Activated T-cell treated with anti-CD3 and anti-CD28 coated beads for 1 hour (primary cell): ENCODE measurements at places on chromosomes 1 and 21.

DNA sequence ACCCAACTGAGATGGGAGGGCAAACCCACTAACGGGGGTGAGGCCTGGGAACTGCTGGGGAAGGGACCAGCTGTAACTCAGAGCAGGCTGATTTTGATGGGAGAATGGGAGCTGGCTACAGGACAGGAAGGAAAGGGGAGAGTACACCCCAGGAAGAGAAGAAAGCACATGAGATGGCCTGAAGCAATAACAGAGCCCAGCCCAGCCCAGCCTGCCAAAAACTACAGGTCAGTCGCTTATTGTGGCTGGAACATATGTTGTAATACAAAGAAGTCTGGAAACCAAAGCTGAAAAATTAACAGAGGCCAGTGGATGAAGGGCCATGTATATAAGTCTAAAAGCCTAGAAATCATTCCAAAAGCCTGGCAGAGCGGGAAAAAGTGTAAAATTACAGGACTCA, 1.6 kb downstream of the ITLN2 start:
- DNase-seq = no peak

DNA sequence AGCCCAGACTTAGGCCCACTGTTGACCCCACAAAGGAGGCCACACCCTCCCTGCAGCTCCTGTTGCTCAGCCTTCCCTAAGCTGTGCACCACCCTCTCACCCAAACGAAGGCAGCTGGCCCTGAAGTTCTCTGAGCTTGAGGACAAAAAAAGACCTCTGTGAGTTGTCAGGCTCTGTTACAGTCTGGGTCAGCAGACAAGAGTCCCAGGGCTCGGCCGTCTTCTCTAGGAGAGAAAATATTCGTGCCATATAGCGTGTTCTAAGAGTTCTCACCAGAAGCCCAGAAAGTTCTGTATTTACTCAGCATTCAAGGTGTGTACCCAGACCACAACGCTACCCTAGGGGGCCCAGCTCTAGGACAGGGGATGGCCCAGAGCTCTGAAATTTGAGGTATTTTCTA, 25.5 kb upstream of the LYST start:
- DNase-seq = no peak

GRCh38 chr1:38431535-38432376, 385.2 kb upstream of the POU3F1 start:
- DNase-seq = no peak

- no peak for DNase-seq
Measured at GRCh38 chr1:156128654-156129597, 14.4 kb downstream of the LMNA start.

DNA sequence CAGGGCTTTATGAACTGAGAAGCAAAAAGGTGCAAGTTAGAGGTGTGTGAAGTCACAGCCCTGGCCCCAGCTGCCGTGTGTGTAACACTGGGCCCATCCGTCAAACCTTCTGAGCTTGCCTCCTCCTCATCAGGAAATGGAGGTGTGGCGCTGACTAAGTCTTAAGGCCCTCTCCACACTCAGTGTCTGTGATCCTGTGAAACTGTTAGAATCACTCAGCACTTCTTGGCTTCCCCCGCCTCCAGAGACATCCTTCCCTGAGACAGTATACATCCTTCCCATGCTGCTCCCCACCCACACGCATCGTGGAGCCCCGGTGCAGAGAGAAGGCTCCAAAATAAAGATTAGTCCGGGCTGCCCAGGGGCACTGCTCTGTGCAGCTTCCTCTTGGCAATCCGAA, 33.3 kb downstream of the LRP8 start:
- no peak for DNase-seq

DNA sequence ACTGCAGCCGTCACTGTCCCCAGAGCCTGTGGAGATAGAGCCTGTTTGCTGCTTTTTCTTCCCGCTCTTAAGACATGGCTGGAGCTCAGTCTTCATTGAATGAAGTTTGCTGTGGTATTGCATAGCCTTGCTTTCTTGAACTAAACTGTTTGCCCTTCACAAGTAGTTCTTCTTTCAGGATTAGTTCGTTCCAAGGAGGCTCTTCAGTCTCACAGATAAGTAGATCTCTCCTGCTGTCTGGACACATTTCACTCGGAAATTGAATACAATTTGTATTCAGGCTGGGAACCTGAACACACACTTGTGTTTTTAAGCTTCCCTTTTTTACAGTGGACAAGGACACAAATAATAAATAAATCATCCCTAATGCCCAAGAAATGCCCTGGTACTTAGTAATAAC, 34.7 kb downstream of the IFNAR1 start:
- no peak for DNase-seq

GRCh38 chr1:53127546-53127945, 14.9 kb downstream of the SLC1A7 start:
- no peak for DNase-seq

DNA sequence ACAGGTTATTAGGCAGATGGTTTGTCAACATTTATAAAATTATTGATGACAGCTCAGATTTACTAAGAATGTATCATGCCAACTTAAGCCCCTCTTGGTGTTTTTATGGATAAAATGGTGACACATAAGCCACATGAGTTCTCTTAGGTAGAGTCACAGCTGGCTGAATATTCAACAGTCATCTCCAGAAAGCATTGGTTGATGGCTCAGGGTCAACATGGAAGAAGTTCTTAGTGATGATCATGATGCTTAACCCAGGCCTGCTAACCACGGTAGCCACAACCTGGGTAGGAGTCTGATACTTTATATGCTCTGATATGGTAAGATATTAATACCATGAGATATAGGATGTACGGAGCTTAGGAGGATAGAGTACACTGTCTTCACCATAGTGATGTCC, 46.4 kb upstream of the SIPA1L2 start:
- no peak for DNase-seq

DNA sequence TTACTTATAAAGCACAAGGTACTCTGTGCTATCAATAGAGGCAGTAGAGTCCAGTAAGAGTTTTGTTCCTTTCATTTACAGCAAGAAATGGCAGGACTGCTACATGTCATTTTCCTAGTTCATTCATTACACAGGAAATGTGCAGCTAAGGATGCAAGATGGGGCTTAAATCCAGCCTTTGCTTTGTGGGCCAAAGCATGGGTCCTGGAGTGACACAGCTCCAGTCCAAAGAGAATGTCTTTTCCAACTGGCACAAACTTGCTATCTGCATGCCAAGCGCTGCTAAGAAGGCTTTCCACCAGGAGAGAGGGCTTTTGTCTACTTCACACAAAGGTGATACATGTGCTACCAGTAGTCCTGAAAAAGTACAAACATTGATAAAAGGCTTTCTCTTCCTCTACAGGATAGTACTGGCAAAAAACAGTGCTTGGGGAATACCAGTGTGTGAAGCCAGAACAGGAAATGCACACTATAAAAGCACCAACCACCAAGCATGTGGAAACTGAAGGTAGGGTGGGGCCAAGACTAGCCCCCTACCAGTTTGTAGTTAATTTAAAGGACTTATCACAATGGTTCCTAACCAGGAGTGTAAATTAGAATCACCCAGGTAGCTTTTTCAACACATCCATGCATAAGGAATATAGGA, 68.7 kb downstream of the ARID4B start:
- no peak for DNase-seq

DNA sequence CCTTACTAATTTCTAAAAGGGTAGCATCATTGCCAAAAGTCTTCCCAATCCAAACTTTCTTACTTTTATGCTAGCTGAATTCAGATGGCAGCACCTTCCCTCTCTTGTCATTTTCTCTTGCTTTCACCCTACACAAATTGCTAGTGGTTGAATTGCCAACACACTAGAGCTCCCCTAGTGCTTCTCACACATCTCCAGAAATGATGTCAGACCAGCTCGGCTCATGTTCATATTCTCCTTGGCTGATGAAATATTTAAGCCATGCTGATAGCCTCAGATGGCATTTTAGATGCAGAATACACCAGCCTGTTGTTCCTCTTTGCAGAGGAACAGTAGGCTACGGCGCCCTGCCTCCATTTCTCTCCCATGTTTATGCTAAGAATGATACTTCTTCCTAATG, 256.9 kb downstream of the PTBP2 start:
- DNase-seq = no peak

- no peak for DNase-seq
Measured at GRCh38 chr21:32371913-32372314, 20.9 kb downstream of the URB1 start.

- DNase-seq = no peak
Measured at GRCh38 chr1:198486903-198487302, 53.6 kb downstream of the ATP6V1G3 start.

DNA sequence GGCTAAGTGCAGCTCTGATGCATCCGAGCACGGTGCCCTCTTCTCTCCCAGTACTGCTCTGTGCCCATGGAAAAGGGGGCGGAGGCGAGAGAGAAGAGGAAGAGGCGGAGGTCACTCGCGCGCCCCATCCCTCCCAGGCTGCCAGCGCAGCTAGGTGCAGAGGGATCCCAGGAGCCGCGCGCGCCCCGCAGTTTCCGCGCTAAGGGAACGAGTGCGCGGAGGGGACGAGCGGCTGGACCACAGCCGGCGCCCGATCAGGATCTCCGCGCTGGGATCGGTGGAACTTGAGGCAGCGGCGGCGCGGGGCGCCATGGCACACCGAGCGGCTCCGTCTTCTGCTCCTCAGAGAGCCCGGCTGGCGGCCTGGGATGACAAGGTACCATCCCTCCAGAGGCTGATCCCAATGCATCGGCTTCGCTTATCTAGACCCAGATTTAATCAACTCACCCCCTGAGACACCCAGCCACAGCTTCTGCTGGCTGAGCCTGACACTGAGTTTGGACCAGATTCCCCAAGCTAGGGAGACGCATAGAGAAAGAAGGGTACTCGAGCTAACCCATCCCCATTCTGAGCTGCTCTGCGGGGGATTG, at the start of gene PTGFR:
Gene PTGFR (plus strand): TSS at position 114 of the 590 bp plus-strand sequence. CDS start 1,770 bp downstream, outside the sequence.
- no peak for DNase-seq

DNA sequence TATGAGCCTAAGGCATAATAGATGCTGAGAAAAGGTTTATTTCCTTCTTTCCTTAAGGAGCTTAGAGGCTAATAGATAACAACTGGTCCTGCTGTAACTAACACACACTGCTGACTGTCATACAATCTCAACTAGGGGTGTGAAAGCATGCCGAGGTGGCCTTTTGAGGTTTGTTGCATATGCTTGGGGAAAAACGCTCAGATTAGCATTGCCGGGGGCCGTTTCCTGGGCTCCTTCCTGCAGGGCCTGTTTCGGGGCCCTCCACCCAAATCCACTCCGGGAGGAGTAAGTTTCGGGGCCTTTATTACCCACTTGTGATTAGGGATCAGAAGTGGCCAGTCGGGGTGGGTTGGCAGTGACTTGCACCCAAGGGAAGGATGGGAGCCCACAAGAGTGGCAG, 27.2 kb upstream of the RCSD1 start:
- no peak for DNase-seq

GRCh38 chr1:53642607-53643006, 96.4 kb downstream of the GLIS1 start:
- DNase-seq = no peak

GRCh38 chr1:59146651-59147358, 150.1 kb upstream of the FGGY start:
- DNase-seq = peak; percentile 14

- DNase-seq = no peak
Measured at GRCh38 chr1:61353797-61354406, 271.5 kb downstream of the NFIA start.
